ENCODE measurements at places on chromosomes 6 and 20.

- no peak for DNase-seq
These were observed 40.2 kb downstream of the E2F3 start for GRCh38 chr6:20441921-20442320.

GRCh38 chr6:154468760-154469159 is 41.7 kb downstream of the CNKSR3 start:
- DNase-seq, result no peak

DNA sequence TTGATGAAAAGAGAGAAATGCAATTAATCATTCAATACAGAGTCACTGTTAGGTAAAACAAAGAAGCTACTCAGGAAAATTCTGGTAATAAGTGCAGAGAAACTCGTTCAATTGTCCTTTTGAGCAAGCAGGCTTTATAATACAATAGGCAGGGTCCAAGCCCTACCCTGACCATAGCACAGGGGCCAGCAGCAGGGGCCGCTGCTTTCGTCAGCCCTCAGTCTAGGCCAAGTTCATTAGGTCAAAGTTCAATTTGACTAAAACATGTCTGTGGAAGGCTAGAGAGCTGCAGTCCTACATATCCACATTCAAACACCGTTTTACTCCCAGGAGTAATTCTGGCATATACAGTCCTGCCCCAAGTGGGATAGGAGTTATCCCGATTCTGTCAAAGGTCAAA is 94.6 kb downstream of the BCAS1 start:
- DNase-seq, result no peak

DNA sequence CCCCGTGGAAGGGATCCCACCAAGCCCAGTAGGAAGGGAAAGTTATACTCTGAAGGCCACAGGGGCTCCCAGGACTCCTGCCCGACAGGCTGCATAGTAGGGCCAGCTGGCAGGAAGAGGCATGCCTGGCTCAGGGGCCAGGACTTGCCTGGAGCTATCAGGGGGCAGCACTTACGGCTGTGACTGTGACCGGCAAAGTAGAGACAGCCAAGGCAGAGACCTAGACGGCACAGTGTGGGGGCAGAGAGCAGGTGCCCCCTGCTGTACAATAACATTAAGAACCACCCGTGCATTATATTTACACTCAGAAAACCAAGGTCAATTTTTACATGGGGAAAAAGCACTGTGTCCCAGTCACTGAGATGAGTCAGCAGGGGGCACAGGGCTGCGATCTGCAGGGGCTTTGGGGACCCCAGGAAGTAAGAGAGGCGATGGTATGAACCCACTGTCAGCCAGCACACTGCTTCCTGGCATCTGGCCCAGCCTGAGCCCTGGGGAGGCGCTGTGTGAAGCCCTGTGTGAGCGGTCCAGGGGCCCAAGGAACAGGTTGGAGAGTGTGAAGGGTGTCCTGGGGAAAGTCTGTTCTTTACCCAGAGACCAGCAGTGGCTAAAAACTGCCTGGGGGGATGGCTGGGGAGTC is 9.9 kb downstream of the CCDC167 start:
- no peak for DNase-seq

DNA sequence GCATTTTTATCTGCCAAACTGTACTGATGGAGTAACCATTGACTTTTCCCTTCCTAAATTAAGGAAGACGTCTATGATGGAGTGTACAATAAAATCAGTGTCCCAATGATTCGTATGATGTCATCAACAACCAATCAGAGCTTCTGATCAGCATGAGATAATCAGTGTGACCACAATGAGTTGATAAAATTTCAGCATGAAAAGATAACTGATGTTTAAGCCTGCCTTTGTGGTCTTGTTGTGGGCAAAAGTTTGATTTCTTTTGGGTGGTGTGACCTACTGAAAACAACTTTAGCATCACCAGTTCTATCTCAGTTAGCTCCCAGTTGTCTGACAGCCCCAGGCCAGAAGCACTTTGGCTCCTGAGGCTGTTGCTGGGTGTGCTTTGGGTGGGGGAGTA is 3.3 kb downstream of the PCIF1 start:
- DNase-seq, result no peak

- DNase-seq, result peak; percentile 64
These were observed 65.7 kb downstream of the PSMG4 start for GRCh38 chr6:3324262-3324942.

DNA sequence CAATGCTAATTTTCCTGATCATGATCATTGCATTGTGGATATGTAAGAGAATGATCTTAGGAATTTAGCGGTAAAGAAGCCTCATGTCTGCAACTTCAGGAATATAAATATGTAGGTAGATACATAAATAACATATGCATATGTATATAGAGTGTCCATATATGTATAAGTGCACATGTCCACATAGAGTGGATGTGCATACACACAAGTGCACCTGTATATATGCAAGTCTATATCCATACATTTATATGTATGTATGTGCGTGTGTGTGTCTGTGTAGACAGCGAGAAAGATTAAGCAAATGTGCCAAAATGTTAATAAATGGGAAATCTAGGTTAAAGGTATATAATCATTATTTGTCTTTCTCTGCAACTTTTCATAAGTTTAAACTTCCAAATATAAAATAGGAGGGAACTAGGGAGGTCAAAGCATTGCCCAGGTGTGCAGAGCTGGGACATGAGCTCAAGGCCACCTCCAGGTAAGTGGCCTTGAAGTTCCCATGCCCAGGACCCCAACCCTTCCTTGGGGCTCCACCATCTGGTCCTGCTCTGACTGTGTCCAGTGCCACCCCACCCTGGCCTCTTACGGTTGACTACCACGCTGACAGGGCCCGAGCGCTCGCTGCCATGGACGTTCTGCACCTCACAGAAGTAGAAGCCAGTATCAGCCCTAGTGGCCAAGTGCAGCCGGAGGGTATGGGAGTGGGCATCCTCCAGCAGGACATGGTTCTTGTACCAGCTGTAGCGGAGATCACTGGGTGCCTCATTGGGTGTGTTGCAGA is 9.6 kb downstream of the SIGLEC1 start:
- no peak for DNase-seq

GRCh38 chr6:36372088-36372487 is 15.4 kb downstream of the ETV7 start:
- DNase-seq, result no peak

GRCh38 chr20:59944726-59945125 is 4.5 kb downstream of the FAM217B start:
- no peak for DNase-seq

- peak; percentile 68 for DNase-seq
These were observed 793 bp downstream of the GMPR start for GRCh38 chr6:16238963-16239797.

DNA sequence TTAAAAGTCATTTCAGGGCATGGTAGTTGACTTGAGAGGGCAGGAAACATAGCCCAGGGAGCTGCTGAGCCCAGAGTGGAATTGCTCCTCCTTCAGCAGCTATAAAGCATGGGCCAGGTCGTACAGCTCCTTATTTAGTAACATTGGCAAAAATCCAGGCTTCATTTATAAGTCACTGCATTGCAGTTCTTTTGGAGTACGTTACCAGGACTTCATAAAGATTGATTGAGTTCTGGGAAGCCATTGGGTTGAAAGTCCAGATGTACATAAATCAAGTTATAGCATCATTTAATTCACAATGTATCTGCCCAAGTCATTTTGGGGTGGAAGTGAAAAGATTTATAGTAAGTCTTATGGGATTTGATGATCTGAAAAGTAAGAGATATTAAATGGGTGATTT is 53.0 kb upstream of the ANKEF1 start:
- no peak for DNase-seq

- DNase-seq, result no peak
These were observed 202.3 kb downstream of the THBS2 start for GRCh38 chr6:169051371-169051770.

- no peak for DNase-seq
These were observed 48.8 kb upstream of the CHRNA4 start for GRCh38 chr20:63409834-63410435.

- DNase-seq, result no peak
These were observed 77.9 kb upstream of the DUSP22 start for GRCh38 chr6:214428-214827.

GRCh38 chr6:29593199-29593855 is 8.4 kb downstream of the OR2H2 start:
- DNase-seq, result no peak

DNA sequence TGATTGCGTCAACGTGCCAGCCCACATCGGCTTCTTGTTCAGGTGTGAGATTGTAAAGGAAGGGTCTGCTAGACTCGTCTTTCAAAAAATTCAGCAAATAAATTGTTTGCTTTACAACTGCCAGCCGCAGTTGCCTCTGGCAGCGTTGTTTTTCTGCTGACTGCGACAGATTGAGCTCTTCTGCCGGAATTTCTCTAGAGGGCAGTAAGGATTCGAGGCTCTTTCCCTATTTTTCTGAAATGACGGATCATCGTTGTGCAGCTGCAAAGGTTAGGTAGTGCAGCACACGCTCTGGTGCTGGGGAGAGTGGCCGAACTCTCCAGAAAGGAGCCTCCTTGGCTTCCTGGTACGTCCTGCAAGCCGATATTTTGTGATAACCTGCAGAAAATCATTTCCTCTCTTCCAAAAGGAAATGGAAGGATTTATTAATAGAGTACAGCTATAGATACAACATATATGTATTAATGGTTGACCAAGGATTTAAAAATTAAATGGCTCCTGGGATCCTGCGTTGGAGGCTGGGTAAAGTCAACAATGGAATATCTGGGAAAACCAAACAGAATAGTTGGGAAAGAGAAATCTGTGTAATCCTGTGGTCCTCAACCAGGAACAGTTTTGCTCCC is 121.9 kb upstream of the ZFP64 start:
- DNase-seq, result peak; percentile 39

- DNase-seq, result no peak
These were observed 143.1 kb downstream of the ADGRG6 start for GRCh38 chr6:142444881-142445301.

DNA sequence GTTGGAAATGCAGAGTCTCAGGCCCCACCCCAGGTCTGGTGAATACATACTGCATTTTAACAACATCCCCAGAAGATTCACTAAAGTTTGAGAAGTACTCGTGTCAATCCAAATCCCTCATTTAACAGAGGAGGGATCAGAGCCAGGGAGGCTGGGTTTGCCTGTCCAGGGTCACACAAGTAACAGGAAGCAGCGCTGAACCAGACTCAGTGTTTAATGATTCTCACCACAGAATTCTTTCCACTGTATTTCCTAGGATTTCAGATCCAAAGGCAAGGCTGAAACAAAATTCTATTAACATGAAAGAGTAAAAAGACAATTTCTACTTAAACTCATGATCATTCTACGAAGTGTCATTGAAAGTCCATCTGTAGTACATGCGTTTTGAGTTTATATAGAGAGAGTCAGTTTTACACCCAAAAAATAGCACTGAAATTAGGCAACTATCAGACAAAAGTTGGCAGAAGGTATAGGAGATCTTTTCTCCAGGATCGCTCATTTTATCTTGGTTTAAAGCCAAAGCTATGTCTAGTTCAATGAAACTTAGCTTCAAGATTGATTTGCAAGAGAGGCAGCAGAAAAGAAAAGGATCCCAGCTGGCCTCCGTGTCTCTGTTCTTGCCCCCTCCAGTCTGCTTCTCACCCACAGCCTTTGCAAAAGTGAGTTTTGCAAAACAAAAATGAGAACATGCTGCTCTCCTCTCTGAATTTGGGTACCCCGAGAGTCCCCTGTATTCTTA is 6.0 kb upstream of the AGPAT4 start:
- peak; percentile 49 for DNase-seq

DNA sequence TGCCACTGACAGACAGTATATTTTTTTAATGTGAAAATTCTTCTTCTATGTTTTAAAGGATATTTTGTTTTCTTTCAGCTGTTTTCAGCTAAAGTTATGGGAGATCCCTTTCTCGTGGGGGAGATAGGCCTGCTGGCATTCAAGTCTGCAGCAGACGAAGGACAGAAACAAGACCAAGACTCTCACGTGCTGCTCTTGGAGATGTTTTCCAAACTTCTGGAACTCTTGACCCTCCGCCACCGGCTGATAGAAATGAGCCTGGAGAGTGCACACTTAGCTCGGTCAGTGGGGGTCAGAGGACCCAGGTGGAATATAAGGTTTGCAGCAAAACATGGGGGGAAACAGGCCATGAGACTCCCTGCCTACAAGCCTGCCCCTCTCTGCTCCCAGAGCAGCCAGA is 120.5 kb downstream of the CD164 start:
- no peak for DNase-seq

DNA sequence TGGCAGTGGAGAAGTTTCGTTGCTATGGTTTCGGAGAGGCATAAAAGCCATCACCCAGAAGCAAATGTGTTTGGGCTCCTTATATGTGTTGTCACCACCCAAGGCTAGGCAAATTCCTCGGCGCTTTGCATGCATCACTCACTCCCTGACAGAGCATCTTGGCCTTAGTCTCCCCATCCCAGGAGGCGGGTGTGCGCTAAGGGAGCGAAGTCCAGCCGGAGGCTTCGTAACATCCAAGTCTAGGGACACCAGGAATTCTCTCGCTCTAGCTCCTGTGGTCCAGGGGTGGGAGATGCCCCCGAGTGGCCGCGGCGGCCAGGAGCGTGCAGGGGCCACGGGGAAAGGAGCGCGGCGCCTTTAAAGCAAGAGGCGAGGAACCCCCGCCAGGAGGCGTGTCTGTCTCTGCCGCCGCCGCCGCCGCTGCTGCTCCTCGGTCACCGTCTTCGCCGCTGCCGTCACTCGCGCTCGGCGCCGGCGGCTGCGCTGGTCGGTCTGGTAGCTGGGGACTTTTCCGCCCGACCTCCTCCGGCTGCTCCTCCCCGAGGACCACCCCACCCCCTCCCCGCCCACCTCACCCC is at the start of gene GRIK2:
TSS of gene GRIK2 (plus strand) at position 458 of the 578 bp plus-strand sequence.
- DNase-seq, result peak; percentile 55

Data from femur (tissue), 1 donor.